ENCODE measurements at places on chromosomes 16 and 17. TPM values are rescaled to one million over a fixed set of nuclear protein-coding genes. Genes with fewer than 3 reads are reported as not detected.
A peak's percentile ranks its signal among the peaks of the same experiment; 100 is the strongest.

GRCh38 chr17:39450847-39451581, at the start of gene MED1:
Gene MED1 (minus strand): TSS chr17:39451263. CDS start chr17:39451062, 201 bp downstream.
- DNase-seq = peak; percentile 98
- peak within 1 kb of the TSS; percentile 85 for H3K4me3 ChIP-seq
- H3K36me3 ChIP-seq = no peaks in the 10 kb centered on the region
- no peaks in the 10 kb centered on the region for H3K27me3 ChIP-seq

TNFSF12 gene
- 48.0 TPM for total RNA-seq

SLC5A2 gene
- total RNA-seq = 4.8 TPM

DNA sequence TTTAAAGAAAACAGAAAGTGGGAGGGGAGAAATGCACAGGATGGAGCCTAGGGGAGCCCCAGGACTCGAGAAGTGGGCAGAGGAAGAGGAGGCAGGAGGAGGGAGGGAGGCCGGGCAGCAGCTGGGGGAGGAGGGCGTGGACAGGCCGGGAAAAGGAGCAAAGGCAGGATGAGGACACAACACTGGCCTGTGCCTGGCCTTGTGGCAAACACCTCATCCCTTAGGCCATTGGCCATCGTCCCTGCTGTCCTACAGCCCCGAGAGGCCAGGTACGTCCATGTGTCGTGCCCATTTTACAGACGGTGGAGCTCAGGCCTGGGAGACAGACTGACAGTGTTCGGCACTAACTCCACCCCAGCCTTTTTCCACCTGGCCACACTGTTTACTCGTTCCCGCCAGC, 15.9 kb downstream of the JPH3 start:
- H3K27ac ChIP-seq = no peak overlapping the region
- no peak overlapping the region for H3K4me3 ChIP-seq
- DNase-seq = no peak

OR1F1 gene
- not detected for total RNA-seq

DNA sequence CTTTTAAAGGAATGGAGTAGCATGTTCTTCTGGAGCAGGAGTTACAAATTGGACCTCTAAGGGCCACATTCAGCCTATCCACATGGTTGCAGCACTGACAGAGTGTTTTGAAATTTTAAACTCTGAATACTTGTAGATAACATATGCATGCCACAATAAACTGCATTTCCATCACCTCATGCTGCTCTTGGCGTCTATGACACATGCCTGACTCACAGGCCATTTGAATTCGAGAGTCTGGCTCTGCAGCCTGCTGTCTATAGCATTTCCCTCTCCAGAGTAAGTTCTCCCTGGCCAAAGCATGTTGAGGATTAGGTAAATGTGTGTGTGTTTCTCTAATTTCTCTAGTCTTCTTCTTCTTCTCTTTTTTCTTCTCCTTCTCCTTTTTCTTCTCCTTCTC, 28.7 kb upstream of the MYOCD start:
- H3K4me3 ChIP-seq = no peak overlapping the region
- H3K27ac ChIP-seq = no peak overlapping the region
- no peaks in the 10 kb centered on the region for H3K27me3 ChIP-seq
- no peaks in the 10 kb centered on the region for H3K36me3 ChIP-seq
- H3K4me1 ChIP-seq = no peaks in the 10 kb centered on the region

- H3K27ac ChIP-seq = no peak overlapping the region
- H3K27me3 ChIP-seq = no peaks in the 10 kb centered on the region
- no peak overlapping the region for H3K4me3 ChIP-seq
- peaks cover 28% of the 10 kb centered on the region for H3K36me3 ChIP-seq
- no peak for DNase-seq
- H3K4me1 ChIP-seq = no peaks in the 10 kb centered on the region
Observed at GRCh38 chr16:67235816-67236562, 9.1 kb downstream of the TMEM208 start.

SGF29 gene
- 28.5 TPM for total RNA-seq

GRCh38 chr16:77918809-77919707, 103.3 kb upstream of the CLEC3A start:
- H3K27me3 ChIP-seq = no peaks in the 10 kb centered on the region
- no peaks in the 10 kb centered on the region for H3K36me3 ChIP-seq
- H3K4me3 ChIP-seq = no peak overlapping the region
- H3K4me1 ChIP-seq = peaks cover 8% of the 10 kb centered on the region

GRCh38 chr17:71413935-71414334, 706.9 kb upstream of the SOX9 start:
- H3K27me3 ChIP-seq = no peaks in the 10 kb centered on the region
- no peaks in the 10 kb centered on the region for H3K4me1 ChIP-seq
- H3K36me3 ChIP-seq = no peaks in the 10 kb centered on the region
- DNase-seq = no peak
- no peak overlapping the region for H3K27ac ChIP-seq

Measured in kidney (tissue), 22 donors.